ENCODE measurements at places on chromosomes 1 and 21.
A peak's percentile ranks its signal among the peaks of the same experiment; 100 is the strongest.

DNA sequence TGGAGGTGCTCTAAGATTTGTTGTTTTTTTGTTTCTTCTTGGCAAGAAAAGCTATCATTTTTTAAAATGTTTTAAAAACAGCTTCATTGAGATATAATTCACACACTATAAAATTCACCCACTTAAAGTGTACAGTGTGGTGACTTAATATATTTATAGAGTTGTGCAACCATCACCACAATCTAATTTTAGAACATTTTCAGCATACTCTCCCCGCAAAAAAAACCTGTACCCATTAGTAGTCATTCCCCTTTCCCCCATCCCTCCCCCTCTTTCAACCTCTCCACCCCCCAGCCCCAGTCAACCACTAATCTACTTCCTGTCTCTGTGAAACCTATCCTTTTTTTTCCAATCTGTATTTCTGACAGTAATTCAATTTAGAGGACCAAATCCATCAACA is 30.6 kb downstream of the ZC3H11B start:
- peak; percentile 52 for DNase-seq

GRCh38 chr21:28944296-28944695 is 48.4 kb downstream of the LTN1 start:
- DNase-seq: no peak

- DNase-seq: peak; percentile 59
Observed at GRCh38 chr1:7265771-7266371, 480.6 kb downstream of the CAMTA1 start.

DNA sequence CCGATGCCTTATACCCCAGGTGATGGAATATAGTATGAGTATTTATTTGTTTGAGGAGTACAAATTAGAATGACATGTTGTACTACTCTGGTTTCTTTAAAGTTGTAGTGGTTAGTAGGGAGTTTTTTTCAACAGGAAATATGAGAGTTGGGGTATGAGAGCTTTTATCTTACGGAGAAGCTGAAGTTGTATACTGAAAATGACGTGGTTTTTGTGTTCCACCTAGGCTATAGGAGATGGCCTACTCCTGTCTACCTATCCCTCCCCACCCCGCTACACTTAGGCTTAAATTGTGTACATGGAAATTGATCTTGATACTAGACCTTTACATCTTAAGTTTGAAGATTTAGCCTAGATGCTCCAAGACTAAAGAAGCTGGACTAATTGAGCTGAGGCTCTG is 6.8 kb upstream of the HAX1 start:
- no peak for DNase-seq

- no peak for DNase-seq
Observed at GRCh38 chr1:91736146-91736714, 149.7 kb downstream of the TGFBR3 start.

- no peak for DNase-seq
Observed at GRCh38 chr1:62364721-62365120, 45.5 kb upstream of the KANK4 start.

All from non-pigmented ciliary epithelial cell (primary cell).